HT-29 (cell line): ENCODE measurements at places on chromosomes 1 and 21. TPM values are rescaled to one million over a fixed set of nuclear protein-coding genes. Genes with fewer than 3 reads are reported as not detected.

The CD1E gene
- total RNA-seq = not detected in 2 replicates

The FMO1 gene
- total RNA-seq = not detected in 2 replicates

- DNase-seq = no peak
Measured at GRCh38 chr21:36425286-36425685, 40.1 kb downstream of the CHAF1B start.

The UFC1 gene
- total RNA-seq = 66.4 and 81.3 TPM in 2 replicates
